ENCODE measurements at places on chromosomes 3 and 15.

- DNase-seq, result no peak
Observed at GRCh38 chr3:32606277-32606676, 35.6 kb upstream of the DYNC1LI1 start.

GRCh38 chr3:61052851-61053250 lies 198.4 kb downstream of the FHIT start:
- no peak for DNase-seq

DNA sequence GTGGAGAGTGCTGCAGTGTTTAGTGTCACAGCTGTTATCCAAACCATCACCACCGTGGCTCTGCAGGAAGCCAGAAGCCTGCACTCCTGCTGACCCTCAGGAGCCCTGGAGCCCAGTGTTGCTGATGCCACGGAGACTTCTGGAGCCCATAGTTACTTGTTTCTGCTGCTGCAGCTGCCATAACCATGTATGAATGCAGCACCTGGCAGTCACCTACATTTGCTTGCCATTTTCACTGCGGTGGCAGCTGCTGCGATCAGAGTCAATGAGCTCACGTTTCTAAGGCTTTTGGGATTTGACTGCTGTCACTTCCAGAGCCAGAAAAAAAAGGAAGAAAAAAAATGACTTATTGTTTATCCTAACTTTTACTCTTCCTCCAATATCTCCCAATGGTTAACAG lies 299.2 kb upstream of the THRB start:
- no peak for DNase-seq

GRCh38 chr3:155743606-155744005 lies 1.3 kb downstream of the PLCH1 start:
- DNase-seq, result no peak

DNA sequence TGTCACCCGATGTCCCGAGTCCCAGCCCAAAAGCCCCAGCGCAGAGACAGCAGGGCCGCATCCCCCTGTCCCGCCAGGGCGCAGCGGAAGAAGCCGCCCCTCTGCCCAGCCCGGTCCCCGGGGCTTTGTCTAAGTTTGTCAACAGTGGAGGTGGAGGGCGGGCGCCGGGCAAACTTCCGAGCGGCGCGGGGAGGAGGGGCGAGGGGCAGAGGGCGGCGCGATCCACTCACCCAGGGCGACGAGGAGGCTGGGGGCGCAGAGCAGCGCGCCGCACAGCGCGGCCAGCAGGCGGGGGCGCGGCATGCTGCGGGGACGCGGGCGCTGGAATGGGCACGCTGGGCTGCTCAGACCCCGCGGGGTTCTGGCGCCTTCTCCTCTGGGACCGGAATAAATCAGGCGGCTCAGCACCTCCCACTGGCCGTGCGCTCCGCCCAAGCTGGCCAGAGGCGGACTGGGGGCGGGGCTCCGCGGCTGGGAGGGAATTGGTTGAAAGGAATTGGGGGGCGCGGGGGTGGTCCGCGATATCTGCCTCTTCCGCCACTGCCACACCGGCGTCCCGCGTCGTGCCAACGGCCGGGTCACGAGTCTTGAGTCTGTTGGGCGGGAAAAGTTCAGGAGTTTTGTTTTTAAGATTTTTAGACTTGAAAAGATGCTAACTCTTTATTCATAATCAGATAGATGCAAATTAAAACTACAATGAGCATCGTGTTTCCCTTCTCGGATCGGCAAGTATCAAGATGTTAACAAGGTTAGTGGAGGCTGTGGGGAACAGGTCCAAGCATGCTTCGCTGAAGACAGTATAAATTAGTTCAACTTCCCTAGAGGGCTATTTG lies at the start of gene MFGE8:
Gene MFGE8, minus strand, starts transcription at position 363 of the 833 bp plus-strand sequence. Its CDS starts 60 bp downstream, at position 303.
- peak; percentile 94 for DNase-seq

DNA sequence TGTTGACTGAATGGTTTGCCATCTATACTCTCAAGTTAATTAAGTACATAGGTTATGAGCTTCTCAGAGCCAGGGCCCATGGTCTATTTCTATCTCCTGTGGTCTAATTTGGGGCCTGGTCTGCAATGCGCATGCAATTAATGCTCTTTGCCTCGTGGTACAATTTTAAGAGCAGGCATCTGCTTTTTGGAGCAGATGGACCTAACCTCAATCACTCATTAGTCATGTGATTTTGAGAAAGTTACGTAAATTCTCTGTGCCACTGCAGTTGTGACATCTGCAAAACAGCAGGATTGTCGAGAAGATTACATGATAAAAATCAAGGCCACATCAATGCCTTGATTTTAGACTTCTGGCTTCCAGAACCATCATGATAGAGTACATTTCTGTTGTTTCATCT lies 543.7 kb upstream of the ADAMTS9 start:
- no peak for DNase-seq

- DNase-seq, result no peak
Observed at GRCh38 chr3:120357807-120358206, 8.7 kb upstream of the LRRC58 start.

GRCh38 chr3:148042663-148043445 lies 633.7 kb downstream of the ZIC1 start:
- DNase-seq, result peak; percentile 55

- DNase-seq, result no peak
Observed at GRCh38 chr3:138303474-138303873, 26.2 kb downstream of the NME9 start.

GRCh38 chr3:104805042-104805441 lies 561.7 kb upstream of the ALCAM start:
- no peak for DNase-seq

- DNase-seq, result no peak
Observed at GRCh38 chr3:151460774-151461450, at the start of gene IGSF10. Gene IGSF10, minus strand, starts transcription at chr3:151461061. Its CDS starts 2,352 bp downstream, at chr3:151458709.

DNA sequence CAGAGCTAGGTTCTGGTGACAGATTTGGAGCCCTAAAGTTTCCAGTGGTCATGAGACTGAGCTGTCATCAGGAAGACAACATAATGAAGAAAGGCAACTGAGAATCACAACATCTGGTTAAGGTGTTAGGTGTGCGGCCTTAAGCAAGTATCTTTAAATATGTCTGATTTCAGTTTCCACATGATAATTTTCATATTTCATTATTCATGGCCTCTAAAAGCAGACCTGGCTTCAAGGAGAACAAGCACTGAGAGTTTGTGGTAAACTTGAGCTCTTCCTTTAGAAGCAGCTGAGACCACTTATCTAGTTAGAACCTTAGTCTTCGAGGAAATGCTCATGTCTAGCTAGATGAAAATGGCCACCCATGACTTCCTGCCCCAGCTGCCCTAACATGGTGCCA lies 25.7 kb upstream of the MYLK start:
- DNase-seq, result no peak

- DNase-seq, result no peak
Observed at GRCh38 chr3:98290916-98291315, 8.6 kb downstream of the OR5H2 start.

DNA sequence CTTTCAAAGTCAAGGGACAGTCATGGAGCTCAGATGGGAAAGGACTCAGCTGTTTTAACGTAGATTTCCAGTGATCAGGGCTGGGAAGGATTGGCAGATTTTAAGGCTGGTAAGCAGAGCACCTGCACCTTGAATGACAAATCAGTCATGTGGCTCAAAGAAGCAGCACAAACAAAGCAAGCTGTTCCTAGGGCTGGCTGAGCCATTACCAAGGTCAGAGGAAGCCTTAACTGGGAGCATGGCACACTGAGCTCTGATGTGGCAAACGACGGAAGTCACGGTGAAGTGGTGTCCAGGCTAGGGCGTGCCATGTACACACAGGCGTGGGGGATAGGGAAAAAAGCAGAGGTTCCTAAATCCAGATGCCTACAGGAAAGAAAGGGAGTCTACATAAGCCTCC lies 84.6 kb upstream of the PFN2 start:
- DNase-seq, result no peak

- DNase-seq, result peak; percentile 89
Observed at GRCh38 chr3:187741403-187742350, 3.6 kb downstream of the BCL6 start.

- no peak for DNase-seq
Observed at GRCh38 chr3:54888162-54888561, 39.7 kb downstream of the LRTM1 start.

DNA sequence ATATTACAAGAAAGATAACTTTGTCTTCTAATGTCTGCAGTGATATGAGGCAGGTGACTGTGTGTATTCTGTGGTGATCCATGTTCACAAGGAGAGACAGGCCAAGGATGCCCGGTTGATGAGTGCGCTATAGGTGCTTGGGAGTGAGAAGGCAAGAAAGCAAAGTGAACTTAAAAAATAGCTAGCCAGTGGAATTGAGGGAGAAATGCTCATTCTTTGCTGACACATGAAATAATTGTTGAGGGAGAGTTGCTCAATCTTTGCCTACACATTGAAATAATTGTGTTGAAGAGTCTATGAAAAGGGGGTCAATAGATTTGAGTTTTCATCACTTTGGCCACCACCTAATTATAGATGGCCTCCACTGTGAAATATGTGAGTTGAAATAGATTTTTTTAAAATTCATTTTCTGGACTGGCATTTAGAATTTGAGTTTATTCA lies 156.3 kb downstream of the LPP start:
- no peak for DNase-seq

DNA sequence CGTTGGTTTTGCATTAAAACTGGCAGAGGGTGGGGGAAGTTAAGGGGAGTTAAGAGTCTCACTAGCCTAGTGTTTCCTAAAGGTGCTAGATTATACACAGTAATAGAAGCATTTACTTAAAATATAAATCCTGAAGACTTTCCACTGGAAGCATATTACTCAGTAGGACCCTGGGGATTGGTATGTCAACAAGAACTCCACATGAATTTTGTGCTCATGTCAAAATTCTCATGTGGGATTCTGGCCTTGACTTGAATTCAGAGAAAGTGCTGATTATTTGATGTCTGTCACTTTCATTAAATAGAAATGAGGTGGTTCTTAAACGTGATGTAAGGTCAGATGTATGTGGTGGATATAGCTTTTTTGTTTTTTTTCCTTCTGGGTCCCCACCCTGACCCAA lies 997.2 kb downstream of the TUSC7 start:
- no peak for DNase-seq

DNA sequence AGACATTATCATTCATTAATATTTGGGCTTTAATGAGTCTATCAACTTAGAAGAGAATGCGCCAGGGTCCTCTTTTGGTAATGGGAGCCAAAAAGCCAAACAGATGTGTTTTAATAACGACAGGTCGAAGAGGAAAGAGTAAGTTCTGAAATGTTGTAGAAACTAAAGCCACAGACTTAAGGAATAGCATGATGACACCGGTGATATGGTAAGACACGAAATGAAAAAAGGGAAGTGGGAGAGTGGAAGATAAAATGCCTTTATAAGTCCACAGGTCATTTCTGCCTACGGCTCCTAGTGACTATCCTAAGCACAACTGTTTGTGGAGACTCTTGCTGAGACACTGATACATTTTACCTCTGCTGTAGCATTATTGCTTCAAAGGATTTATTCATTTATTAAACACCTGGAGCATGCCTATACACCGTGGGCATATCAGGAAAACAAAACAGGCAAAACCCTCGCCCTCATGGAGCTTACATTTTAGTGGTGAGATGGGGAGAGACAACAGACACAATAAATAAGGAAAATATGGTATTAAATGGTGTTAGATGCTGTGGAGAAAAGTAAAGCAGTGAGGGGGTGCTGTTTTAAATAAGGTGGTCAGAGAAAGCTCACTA lies 11.7 kb upstream of the CD47 start:
- no peak for DNase-seq

DNA sequence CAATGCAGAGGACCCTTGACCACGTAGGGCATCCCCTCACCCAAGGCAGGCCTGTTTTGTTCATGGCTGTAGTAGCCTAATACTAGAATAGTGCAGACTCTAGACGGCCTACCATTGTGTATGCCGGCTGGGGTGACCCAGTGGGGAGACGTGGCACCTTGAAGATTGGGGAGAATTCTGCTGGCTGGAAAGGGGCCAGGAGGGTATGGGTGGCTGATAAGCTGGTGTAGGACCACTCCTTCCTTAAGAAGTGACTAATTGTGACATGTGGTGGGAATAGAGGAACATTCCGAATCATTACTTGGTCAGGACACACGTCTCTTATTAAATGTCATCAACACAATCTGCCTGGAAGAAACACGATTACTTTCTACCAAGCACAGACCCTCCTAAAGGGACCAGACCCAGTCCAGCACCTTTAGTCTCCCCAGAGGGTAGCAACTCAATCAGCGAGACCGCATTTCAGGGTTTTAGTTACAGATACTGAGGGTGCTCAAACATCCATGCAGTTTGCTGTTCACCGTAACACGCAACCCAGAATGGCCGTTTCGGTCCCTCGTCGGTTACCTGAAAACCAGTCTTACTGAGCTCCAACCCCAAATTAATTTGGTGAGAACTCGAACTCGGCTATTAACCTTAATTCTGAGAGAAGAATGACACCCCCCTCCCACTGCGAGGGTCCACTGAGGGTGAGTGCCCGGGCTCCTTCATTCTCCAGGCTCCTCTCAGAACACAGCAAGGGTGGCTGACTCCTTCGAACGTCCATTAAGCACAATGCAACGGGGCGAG lies 1.6 kb upstream of the KLF13 start:
- DNase-seq, result no peak

DNA sequence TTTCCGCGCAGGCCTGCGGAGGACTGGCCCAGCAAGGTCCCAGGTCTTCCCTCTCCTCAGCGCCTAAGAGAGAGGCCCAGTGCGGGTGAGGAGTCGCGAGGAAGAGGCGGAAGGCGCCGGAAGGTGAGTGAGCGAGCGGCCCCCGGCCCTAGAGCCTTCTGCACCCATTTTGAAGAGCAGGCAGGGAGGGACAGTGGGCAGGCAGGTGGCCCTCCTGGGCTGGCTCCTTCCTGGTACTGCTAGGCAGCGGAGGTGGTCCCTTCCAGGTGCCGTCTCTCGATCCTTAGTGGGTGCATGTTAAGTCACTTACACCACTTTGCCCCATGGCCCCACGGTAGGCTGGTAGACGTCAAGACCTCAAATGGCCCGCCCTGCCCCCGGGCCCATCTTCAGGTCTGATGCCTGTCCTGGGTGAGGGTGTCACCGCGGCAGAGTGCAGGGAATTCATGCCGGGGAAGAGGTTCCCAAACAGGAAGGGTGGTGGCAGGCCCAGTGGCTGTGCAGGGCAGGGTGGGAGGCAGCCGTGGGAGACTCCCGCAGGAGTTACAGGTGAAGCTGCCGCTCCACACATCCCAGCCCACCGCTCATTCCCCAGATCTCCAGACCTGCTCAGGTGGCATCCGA lies 14.4 kb downstream of the PAK6 start:
- no peak for DNase-seq

DNA sequence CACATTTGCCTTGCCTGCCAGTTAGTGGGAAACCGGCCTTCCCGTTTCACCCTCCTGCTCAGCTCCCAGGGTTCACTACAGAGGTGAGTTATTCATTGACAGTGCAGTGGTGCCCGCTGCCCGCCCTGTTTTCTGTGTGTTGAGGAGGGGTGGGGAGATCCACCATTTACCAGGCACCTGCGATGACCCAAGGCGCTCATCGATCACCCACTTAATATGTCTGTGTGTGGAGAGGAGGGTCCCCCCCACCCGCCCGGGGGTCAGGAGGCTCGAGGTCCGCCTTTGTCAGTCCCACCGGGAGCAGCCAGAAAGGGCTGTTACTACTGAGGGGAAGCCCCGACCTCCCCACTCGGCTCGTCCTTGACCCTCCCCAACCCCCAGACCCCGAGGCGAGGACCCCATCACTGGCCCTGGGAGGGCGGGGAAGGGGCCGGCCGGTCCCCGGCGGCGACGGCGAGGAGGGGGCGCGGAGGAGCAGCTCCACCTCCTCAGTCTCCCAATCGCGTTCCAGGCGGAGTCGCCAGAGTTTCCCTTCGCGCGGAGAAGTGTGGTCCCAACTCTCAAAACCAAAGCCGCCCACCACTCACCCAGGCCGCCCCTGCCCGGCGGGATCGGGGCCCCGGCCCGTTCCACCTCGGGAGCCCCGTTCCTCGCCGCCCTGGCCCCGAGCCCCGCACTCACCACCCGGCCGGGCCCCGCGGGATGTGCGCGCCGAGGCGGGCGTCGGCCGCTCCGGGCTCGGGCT lies 1.1 kb downstream of the PLXNB1 start:
- peak; percentile 20 for DNase-seq

GRCh38 chr3:40211579-40211978 lies 97.9 kb upstream of the EIF1B start:
- peak; percentile 29 for DNase-seq
